ENCODE measurements at places on chromosomes 7 and 10.

DNA sequence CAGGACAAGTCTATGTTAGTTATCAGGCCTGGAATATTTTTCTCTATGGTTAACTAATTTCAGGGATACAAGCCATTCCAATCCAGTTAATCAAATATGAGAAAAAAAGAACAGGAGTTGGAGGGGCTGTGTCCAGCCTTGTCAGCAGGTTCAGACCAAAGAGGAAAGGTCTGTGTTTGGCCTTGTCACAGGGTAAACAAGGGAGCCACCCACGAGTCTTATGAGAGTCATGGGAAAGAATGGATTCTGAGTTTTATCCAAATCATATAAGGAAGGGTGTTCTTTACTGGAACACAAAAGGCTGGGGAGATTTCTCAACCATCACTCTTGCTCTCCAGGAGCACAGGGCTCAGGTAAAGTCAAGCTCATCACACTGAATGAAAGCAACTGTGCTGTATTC lies 99.1 kb downstream of the XPNPEP1 start:
- DNase-seq = no peak

DNA sequence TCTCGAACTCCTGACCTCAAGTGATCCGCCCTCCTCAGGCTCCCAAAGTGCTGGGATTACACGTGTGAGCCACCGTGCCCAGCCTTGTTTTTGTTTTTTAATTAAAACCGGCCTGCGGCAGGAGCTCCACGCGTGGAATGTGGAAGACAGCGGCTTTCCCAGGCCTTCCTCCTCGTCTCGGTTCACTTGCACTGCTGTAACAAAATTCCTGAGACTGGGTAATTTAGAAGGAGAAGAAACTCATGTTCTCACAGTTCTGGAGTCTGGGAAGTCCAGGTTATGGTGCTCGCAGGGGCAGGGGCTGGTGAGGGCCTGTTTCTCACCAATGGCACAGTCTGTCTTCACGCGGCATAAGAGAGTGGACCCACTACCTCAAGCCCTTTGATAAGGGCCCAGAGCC lies 14.4 kb upstream of the CRYGN start:
- no peak for DNase-seq

DNA sequence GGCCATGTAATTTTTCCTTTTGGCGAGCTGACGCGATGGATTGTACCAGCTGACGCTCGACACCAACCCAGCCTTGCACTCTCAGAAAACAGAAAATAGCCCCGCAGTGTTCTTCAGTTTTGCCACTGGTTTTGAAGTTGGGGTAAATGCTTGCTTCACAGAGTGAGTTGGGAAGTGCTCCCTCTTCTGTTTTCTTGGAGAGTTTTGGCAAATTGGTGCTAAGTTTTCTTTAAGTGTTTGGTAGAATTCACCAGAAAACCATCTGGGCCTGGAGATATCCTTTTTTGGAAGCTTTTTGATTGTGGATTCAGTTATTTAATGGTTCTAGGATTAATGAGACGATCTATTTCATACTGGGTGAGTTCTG lies 252.8 kb downstream of the ELFN1 start:
- DNase-seq = no peak

DNA sequence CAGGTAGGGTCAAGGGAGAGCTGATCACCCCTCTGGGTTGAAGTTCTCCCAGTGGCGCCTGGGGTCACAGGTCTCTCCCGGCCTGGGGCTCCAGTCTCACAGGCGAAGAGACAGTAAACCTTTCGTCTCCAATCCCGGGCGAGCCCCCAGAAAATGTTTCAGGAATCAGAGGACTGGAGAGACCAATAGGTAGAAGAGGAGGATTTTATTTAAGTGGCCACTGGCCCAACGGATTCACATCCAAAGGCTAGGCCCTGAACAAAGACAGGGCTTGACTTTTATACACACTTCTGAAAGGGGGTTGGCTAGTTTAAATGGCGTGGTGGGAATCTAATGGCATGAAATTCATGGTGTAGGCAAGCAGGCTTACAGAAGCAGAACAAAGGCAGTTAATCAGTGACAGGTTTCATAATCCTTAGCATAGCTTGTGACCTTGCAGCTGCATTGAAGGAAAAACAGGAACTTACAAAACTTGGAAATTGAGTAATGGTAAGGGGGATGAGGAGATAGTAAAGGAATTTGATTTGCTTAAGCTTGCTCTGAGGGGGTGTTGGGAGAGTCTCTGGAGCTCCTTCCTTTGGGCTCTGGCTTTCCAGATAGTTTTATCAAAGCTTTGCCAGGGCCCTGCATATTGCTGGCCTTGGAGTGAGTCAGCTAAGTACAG lies 105.5 kb downstream of the TRIM24 start:
- DNase-seq = no peak

GRCh38 chr7:105009667-105010503 lies 4.1 kb upstream of the KMT2E start:
- no peak for DNase-seq

GRCh38 chr10:88728107-88728763 lies 22.2 kb downstream of the LIPK start:
- peak; percentile 8 for DNase-seq

GRCh38 chr7:106660862-106661720 lies at the start of gene CCDC71L:
Gene CCDC71L (minus strand): TSS chr7:106661158. CDS start chr7:106660896, 262 bp downstream.
- DNase-seq = peak; percentile 96

DNA sequence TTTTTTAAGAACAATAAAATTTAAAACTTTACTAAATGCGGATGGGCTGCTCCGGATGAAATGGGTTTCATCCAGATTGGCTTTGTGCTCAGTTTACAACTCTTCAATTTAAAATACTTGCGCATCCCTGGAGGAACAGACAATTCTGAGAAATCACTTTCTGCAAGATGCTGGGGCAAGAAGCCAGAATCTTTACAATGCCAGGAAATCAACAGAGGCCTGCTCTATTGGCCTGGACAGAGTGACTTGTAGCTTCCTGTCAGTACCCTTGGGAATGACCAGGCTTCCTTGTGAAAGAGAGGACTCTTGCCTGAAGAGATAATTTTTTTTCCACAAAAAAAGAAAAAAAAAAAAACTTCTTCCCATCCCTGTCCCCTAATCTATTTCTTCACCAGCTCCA lies 3.9 kb upstream of the FAM13C start:
- no peak for DNase-seq

DNA sequence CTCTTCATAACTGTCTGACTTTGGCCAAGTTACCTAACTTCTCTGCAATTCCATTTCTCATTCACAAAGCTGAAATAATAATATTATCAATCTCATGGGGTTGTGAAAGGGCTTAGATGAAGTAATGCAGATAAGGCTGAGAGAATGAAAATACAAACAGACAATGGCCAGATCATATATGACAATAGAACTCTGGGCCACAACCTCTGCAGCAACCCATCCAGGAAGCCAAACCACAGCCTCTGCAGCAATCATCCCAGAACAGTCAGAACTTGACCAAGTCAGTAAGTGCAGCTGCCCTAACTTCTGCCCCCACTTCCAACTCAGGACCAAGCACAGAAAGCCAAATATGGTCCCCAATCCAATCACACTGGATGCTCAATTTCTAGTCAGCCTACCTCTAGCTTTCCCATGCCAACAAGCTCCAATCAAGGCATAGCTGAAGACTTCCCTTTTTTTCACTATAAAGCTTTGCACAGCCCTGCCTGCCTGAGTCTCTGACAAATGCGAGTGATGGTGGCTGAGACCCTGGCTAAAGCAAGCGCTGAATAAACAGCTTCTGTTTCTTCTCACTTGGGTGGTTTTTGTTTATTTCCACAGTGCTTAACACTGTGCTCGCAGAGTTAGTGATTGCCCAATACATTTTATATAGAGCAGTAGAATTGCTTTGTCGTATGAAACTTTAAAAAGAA lies 34.8 kb upstream of the TNPO3 start:
- peak; percentile 32 for DNase-seq

DNA sequence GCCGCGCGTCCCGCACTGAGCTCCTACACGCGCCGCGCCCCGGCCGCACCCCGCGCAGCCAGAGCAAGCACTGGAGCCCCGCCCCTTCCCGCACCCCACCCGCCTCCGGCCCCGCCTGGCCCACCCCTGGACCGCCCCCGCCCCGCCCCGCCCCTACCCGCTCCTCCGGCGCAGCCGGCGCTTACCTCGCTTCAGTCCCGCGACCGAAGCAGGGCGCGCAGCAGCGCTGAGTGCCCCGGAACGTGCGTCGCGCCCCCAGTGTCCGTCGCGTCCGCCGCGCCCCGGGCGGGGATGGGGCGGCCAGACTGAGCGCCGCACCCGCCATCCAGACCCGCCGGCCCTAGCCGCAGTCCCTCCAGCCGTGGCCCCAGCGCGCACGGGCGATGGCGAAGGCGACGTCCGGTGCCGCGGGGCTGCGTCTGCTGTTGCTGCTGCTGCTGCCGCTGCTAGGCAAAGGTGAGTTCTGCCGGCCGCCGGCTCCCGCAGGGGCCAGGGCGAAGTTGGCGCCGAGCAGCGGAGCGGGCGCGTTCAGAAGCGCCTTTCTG lies at the start of gene RET:
RET (plus strand) TSS at position 194 of the 545 bp plus-strand sequence; CDS start at position 384, 190 bp downstream.
- DNase-seq = peak; percentile 17
